ENCODE measurements at places on chromosomes 16 and 17.

- no peak for DNase-seq
Observed at GRCh38 chr16:79994418-79994817, 393.9 kb upstream of the MAF start.

GRCh38 chr17:78725448-78726021, 56.5 kb downstream of the CYTH1 start:
- peak; percentile 83 for DNase-seq

DNA sequence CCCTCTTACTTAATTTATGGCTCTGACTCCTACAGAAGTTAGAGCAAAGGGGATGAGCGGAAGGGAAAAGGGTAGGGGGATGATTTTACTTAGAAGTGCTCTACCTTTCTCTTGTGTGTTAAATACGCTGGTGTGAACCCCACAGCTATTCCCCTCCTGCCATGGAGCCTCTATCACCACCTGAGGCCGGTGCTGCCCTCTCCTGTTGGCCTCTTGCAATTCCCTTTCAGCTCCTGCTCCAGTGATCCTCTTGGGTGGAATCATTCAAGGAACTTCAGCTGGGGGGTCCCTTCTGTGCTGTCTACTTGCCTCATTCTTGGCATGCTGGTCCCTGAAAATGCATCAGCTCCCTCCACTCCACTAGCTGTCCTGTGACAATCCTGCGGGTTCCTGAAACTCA, 41.8 kb upstream of the CDH8 start:
- peak; percentile 6 for DNase-seq

- DNase-seq, result no peak
Observed at GRCh38 chr17:59853168-59853918, 39.4 kb downstream of the TUBD1 start.

- no peak for DNase-seq
Observed at GRCh38 chr17:69597898-69598692, 183.6 kb downstream of the MAP2K6 start.

- peak; percentile 87 for DNase-seq
Observed at GRCh38 chr17:81020767-81021497, 14.0 kb upstream of the BAIAP2 start.

GRCh38 chr17:74877592-74878548, 5.1 kb upstream of the FDXR start:
- no peak for DNase-seq

DNA sequence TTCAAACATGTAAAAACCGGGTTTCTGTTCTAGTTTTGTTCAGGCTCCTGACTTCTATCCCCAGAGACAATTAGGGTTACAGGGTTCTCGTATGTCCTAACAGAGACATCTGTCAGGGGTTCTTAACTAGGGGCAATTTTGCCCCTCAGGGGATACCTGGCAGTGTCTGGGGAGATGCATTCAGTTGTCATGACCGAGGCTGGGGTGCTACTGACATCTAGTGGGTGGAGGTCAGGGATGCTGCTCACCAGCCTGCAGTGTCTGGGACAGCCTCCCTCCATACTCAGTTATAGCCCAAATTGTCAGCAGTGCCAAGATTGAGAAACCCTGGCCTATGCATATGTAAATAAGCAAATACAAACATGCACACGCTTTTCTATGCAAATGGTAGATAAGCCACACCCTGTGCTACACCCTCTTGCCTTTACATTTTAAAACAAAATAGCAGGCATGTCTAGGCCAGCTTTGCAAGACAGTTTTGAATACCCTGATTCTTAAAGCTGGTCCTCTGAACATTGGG, 37.4 kb downstream of the CLEC16A start:
- peak; percentile 53 for DNase-seq

GRCh38 chr17:39486242-39486641, 25.0 kb downstream of the CDK12 start:
- DNase-seq, result no peak

GRCh38 chr17:50931144-50931908, 65.2 kb upstream of the TOB1 start:
- peak; percentile 93 for DNase-seq

DNA sequence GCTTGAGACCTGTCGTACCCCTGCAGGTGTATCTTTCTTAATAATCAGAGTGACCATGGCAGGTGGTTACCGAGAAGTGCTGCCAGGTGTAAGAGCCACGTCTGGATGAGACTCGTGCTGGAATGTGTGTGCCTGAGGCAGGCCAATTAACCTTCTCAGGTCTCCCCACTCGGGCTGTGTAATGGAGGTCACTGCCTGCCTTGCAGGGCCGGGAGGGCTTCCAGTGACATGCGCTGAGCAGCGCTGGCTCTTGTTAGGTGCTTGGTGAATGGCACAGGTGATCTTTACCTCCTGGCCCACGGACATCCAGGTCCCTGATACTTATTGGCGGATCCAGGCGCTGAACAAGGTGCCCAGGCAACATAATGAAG, 4.6 kb upstream of the GSE1 start:
- no peak for DNase-seq

DNA sequence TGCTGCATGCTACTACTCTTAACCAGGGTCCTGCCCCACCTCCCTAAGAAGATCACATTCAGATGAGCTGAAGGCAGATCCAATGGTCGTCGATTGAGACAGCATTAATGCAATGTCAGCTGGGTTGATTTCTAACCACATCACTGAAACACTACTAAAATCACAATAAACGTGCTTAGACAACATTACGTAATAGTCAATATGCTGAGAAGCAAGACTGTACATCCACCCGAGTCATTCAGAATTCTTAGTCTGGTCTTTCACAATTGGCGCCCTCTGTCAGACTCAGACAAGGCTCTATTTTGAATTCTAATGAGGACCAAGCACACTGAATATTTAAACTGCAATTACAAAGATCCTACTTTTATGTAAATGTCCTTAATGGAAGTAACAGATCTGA, 205.2 kb downstream of the STX8 start:
- no peak for DNase-seq

- DNase-seq, result no peak
Observed at GRCh38 chr16:3112058-3112880, at the start of gene ZNF205. Gene ZNF205, plus strand, starts transcription at chr16:3112586. Its CDS starts 845 bp downstream, at chr16:3113431.

- no peak for DNase-seq
Observed at GRCh38 chr16:14586637-14587305, 43.3 kb downstream of the PARN start.

DNA sequence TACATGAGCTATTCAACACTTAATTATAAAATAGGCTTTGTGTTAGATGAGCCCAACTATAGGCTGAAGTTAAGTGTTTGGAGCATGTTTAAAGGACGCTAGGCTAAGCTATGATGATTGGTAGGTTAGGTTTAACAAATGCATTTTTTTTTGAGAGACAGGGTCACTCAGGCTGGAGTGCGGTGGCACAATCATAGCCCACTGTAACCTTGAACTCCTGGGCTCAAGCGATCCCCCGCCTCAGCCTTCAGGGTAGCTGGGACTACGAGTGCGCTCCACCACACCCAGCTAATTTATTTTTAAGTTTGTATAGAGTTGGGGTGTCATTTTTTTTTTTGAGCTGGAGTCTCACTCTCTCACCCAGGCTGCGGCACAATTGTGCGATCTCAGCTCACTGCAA, 19.3 kb upstream of the GPRC5C start:
- DNase-seq, result no peak

GRCh38 chr17:3545151-3545550, 12.5 kb downstream of the TRPV3 start:
- DNase-seq, result no peak

GRCh38 chr17:20032636-20033035, 23.5 kb downstream of the SPECC1 start:
- peak; percentile 38 for DNase-seq

DNA sequence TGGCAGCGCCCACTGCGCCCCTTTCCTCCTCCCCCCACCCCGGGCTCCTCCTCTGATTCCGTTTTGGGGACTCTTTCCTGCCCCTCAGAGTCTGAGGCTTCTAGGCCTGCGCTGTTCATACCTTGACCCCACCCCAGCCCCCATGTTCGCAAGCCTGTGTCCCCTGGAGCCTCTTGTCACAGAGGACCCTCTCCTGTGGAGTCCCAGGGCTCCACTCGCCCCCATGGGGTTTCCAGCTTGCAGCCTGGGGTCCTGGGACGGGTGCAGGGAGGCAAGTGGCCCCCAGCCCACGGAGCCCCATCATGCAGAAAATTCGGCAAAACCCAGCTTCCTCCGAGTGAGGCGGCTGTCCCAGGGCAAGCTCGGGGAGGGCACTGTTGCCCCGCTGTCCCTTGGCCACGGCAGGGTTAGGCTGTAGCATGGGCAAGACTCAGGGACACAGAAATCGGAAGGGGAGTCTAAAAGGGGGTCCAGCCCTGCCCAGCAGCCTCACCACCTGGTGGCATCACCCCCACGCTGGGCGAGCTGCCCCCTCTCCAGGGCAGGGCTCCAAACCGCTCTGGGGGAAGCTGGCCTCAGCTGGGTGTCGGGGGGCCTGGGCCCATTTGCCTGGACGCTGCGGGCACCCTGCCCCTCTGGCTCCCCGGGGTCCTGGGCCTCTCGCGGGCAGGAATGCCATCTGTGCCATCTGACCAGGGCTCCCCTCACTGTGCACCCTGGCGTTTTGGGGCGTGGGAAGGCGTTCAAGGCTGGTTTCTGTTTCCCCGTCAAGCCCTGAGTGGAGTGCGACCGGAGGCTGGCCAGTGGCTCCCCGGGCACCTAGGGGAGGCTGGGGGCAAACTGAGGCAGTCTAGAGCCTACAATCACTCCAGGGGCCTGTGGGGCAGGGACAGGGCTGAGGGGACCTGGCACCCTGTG, 11.5 kb upstream of the BAHCC1 start:
- no peak for DNase-seq

DNA sequence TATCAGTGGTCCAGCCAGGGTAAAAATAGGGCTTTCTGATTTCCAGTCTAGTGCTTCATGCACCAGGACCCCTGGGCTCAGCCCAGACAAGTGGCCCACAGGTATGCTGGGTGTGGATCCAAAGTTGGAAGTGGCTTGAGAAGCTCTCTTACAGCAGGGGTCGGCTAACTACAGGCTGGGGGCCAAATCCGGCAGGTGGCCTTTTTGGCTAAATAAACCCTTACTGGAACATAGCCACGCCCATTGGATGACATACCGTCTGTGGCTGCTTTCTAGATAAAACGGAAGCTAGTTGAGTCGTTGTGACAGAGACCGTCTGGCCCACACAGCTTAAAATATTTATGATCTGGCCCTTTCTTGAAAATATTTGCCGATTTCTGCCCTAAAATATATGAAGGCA, 119.0 kb upstream of the CDC42EP4 start:
- DNase-seq, result peak; percentile 22

DNA sequence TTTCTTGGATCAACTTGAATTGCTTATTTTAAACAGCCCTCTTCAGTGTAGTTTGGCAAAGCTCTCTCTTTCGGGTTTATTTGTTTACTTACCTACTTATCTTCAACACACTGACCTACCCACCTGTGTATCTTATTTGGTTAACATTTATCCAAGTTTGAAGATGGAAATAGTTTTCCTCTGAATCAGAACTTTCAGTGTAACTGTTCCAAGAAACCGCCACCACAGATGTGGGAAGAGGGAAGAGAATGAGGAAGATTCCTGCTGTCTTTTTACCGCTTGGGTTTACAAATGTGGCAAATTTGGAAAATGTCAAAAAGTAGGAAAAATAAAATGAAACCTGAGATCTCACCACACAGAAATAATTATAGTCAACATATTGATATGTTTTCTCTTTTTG, 115.8 kb downstream of the MSI2 start:
- DNase-seq, result no peak

GRCh38 chr17:49018116-49018612, 21.0 kb downstream of the IGF2BP1 start:
- DNase-seq, result no peak

DNA sequence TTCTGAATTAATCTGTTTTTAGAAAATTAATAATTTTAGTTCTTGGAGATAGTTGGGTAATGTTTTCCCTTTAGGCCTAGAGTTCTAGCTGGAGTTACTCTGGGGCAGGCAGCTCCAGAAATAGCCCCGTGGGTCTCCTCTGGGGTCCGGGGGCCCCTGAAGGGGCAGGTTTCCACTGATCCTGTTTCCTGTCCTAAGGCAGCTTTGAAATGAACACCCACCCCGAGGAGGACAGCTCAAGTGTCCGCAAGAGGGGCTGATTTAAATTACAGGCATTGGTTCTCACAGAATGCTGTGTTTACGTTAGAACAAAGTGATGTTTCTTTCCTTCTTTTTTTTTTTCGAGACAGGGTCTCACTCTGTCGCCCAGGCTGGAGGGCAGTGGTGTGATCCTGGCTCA, 23.8 kb downstream of the EEF2K start:
- DNase-seq, result no peak

- DNase-seq, result peak; percentile 37
Observed at GRCh38 chr17:78131172-78132083, 857 bp downstream of the TMC8 start.

- DNase-seq, result no peak
Observed at GRCh38 chr16:74723256-74723655, 22.6 kb upstream of the MLKL start.

DNA sequence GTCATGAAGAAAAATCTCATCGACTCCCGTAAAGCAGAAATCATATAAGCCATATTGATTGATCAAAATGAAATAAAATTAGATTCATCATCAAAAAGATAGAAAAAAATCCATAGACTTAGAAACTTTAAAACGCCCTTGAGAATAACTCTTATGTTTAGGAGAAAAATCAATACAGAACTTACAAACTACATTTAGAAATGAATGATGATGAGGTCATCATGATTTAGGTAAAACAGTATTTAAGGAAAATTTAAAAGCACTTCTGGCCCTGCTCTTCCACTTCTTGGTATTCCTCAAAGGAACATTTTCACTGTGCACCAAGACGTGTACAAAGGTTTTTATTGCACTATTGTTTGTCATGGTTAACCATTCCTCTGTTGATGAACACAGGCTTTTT, 173.4 kb upstream of the PSMD7 start:
- no peak for DNase-seq

GRCh38 chr16:1403733-1404132, 10.8 kb downstream of the UNKL start:
- no peak for DNase-seq

DNA sequence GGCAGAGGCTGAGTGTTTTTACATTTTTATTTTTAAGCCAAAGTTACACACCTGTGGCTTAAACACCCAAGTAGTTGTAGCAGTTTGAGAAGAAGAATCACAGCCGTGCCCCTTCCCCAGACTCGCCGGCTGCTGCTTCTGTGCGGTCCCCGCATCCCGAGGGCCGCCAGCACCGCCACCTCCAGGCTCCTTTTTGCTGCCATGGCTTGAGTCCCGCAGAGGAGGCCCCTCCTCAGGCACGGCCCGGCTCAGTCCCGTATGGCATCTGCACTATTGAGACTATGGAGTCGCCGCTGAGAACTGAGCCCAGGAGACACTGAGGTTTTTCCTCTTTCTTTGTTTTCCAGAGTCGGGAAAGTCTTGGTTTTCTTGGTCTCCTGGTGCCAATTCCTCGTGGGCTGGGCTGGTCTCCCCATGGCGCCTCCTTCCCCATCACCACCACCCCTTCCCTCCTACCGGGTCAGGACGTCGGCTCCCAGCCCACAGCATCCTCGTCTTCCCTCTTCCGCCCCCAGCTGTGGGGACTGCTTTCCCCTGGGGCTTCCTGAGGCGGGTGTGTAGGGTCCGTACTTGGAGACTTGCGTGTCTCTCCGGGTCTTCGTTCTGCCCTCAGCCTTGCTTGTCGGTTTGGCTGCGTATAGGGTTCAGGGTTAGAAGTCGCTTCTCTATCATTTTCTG, 32.6 kb upstream of the CDH15 start:
- no peak for DNase-seq
